ENCODE measurements at places on chromosomes 4 and X. TPM values are rescaled to one million over a fixed set of nuclear protein-coding genes. Genes with fewer than 3 reads are reported as not detected.
A peak's percentile ranks its signal among the peaks of the same experiment; 100 is the strongest.

DNA sequence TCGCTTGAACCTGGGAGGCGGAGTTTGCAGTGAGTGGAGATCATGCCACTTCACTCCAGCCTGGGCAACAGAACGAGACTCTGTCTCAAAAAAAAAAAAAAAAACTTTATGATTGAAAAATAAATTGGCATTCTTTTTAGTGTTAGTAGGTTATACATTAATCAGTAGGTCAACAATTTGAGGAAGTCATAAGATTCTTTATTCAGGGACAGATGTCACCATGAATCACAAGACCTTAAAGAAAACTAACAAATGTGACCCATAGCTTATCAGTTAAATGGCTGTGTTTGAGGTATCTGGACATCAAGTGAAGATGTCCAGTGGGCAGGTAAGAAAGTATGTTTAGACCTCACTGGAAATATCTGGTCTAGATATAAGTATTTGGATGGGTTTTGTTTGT, 9.3 kb upstream of the PRMT9 start:
- no peak for DNase-seq

- no peak for DNase-seq
Measured at GRCh38 chrX:107542500-107542899, 85.8 kb upstream of the PRPS1 start.

GRCh38 chrX:25873196-25873595, 264.9 kb upstream of the MAGEB18 start:
- DNase-seq = no peak

- no peak for DNase-seq
Measured at GRCh38 chrX:29431895-29432294, 783.5 kb upstream of the MAGEB2 start.

GRCh38 chrX:130909469-130910136, 6.6 kb upstream of the ENOX2 start:
- no peak for DNase-seq

DNA sequence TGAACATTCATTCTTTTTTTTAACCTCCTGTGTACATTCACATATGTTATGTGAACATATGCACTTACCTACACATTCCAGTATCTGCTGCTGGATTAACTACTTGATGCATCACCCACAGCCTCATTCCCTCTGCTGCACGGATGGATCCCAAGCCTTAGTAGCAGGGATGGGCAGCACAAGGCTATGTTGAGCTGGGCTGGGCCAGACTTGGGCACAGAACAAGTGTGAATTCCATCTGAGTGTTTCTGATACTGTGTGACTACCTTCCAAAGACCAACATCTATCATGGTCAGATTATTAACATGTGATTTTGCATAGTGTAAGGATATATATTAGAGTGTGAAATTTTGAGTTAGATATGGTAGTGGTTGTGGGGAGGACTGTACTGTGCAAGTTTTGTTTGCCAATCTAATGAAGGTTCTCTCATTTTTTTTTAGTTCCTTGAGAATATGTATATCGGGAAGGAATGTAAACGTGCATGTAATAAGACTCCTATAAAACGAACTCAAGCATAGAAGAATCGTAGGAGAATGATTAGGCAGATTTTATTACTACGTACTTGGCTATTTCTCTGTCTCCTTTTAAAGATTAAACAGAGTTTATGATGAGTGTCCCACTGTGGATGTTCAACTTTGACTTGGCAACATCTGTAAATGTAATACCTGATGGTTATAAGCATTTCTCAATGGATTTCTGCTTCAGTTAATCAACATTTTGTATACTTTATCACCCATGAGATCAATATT, 23.4 kb upstream of the STBD1 start:
- no peak for DNase-seq

- DNase-seq = no peak
Measured at GRCh38 chr4:183100827-183101226, 1.8 kb downstream of the WWC2 start.

DNA sequence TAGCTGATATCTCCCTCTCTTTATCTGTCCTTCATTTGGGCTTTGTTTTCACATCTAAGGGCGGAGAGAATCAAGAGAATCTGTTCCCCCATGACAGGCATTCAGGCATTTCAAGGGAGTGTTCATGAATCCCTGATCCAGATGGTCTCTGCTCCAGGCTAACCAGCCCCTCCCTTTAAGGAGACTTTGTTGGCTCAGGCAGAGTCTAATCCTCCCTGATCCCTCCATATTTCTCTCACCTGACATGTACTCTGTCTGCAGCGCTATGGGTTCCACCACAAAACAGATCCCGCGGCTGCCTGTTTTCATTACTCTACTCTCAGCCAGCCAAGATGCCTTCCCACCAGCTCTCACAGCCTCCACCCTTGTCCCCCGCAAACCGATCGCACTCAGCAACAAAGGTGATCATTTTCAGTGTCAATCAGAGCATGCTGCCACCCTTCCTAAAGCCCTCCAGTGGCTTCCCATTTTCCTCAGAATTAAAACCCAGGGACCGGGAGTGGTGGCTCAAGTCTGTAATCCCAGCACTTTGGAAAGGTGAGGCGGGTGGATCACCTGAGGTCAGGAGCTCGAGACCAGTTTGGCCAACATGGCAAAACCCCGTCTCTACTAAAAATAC, 30.3 kb upstream of the SLC2A9 start:
- no peak for DNase-seq

DNA sequence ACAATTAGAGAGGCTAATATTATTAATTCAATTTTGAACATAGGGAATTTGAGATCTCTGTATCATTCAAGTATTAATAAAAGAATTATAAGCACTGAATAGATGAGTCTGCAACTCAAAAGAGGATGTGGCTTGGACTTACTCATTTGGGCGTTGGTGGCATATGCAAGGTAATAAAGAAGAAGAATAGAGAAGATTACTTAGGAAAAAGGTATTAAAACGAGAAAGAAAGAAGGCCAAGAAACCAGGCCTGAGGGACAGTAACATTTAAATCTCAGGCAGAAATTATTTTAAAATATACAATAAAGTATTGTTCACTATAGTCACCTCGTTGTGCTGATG, 383.0 kb upstream of the INTU start:
- DNase-seq = no peak

DNA sequence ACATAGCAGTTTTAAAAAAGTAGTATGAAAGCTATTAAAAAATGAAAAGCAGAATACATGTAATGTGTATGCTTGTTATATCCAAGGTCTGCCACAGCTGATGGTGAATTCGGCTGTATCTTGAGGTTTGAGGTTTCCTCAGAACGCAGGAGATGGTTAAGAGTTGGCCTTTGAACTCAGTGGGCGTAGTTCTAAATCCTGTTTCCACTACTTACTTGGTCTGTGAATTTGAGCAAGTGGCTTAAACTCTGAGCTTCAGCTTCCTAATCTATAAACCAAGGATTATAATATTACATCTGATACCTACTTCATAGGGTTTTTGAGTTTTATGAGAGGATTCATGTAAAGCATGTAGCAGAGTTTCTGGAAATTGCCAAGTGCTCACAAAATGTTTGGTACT, 125.2 kb downstream of the STIM2 start:
- DNase-seq = no peak

DNA sequence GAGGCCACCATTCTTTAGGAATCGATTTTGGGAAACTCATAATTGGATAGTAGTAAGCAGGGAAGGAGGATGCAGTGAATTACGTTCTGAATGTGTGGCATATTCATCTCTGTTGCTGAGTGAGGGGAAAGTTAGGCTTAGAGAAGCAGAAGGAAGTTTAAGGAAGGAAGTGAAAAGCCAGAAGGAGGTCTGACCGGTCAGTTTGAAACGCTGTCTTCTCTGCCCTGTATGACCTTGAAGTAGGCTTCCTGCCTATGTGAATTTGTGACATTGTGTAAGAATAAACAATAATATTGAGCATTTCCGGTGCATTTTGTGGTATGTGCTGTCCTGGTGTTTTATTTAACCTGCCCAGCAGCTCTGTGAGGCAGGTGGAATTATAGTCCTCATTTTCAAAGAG, 67.3 kb downstream of the PDLIM5 start:
- DNase-seq = no peak

GRCh38 chrX:119071381-119071780, 1.4 kb upstream of the CT47C1 start:
- no peak for DNase-seq

DNA sequence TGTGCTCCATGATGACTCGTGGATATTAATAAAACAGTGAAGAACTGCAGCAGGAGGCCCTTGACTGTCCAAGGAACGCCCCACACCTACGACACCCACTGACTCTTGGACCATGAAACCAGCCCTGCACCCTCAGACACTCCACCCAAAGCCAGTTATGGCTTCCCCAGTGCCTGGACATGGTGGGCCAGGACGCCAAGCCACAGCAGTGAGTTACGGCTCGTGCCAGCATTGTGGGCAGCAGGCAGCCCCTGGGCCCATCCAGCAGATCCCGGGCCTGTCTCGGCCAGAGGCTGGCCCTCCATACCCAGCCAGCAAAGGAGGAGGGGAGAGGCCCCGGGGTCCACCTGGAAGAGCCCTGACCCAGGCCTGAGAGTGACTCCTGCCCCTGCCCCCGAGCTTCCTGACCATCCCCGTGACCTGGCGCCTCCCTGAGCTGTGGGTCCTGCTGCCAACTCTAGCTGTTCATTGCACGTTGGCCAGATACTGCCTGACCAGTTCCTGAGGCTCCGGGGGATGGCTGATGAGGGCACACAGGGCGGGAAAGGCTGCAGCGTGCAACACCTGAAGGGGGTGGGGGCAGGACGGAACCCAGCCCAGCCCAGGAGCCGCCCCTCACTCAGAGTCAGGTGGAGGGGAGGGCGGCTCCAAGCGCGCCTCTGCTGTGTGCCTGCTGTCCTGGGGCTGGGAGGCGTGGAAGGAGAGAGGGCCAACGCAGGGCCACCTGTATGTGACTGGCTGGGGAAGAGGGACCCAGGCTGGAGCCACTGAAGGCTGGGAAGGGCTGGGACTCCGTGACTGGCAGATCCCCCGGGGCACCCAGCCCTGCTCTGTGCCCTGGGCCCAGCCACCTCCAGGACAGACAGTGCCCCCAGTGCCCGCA, 739 bp downstream of the SLC49A3 start:
- peak; percentile 41 for DNase-seq

DNA sequence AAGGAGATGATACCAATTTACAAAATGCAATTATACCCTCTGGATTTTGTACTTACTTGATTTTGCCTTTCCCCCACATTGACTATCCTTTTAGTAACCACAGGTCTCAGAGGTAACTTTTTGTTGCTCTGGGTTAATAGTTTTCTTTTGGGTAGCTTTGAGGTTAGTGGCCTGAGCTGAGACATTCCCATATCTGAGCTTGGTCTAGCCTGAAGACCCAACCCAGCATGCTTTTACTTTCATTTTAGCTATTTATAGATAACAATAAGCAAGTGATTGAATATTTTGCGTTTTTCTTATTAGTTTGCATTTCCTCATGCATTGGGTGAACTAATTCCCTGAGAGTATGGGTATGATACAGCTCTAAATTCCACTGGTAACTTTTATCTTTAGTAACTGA, 11.8 kb downstream of the HTN1 start:
- no peak for DNase-seq

GRCh38 chrX:45422216-45422925, 221.7 kb upstream of the DIPK2B start:
- no peak for DNase-seq

DNA sequence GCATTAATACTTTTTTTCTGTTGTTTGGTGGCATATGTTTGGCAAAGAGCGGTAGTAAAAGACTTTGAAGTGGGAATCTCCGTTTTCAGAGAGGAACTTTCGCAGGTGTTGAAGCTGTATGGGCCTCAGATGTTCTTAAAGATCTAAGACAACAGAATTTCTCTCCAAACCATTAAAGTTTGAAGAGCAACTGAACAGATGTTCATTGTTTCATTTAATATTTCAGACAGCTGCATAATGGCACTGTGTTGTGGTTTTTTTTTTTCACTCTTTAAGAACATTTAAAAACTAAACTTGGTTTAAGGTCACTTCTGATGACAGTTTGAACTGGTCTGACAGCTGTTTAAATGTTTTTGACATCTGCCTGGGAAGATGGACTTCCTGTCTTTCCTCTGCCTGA, 882.7 kb upstream of the PCDH10 start:
- DNase-seq = no peak

- DNase-seq = no peak
Measured at GRCh38 chr4:183256343-183256742, 63.7 kb downstream of the CLDN22 start.

- DNase-seq = no peak
Measured at GRCh38 chr4:166432842-166433241, 559.8 kb downstream of the TLL1 start.

DNA sequence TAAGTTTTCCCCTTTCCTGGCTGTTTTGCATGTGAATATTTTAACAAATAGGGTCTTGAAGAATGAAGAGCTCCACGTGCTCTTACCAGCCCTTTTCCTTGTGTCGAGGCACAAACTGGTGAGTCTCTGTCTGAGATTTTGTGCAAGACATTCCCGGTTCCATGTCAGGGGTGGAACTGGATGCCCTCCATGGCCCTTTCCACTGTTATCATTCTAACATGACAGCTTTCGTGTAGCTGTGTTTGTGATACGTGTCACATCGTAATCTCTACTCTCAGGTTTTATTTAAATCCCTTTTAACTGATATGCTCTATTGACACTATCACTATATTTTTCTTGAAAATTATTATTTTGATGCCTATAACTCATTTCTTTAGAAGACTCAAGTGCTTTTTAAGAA, 130.4 kb downstream of the SORBS2 start:
- no peak for DNase-seq

Gene SPANXB1
- not detected for total RNA-seq

Gene FDCSP
- total RNA-seq = not detected

Gene KCND1
- total RNA-seq = 0.47 TPM

Gene PAGE1
- not detected for total RNA-seq

Gene CCKAR
- not detected for total RNA-seq

Gene CYSLTR1
- total RNA-seq = 1.6 TPM

Gene RPS6KA6
- total RNA-seq = 0.37 TPM

Gene RXFP1
- total RNA-seq = not detected

Gene GLOD5
- total RNA-seq = not detected

Gene F11
- total RNA-seq = 0.52 TPM
